ENCODE measurements at places on chromosomes 11 and 22.

DNA sequence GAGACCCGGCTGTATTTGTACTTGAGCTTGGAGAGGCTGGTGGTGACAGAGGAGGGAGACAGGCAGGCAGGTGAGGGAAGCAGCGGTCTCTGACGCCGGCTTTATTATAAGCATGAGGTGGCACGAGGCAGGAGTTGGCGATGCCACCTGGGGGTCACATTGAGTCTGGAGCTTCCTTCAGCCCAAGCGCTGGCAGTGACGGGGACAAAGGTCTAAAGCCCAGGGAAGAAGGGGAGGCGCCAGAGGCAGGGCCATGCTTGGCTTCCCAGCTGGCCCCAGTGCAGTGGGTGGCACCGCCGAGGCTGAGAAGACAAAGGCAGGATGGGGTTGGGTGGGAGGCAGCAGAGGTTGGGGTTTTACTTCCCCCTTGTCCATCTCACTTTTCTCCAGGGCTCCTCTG lies 4.5 kb downstream of the FXYD2 start:
- DNase-seq = no peak

GRCh38 chr11:94147433-94147845 lies 18.8 kb downstream of the PANX1 start:
- DNase-seq = no peak

- no peak for DNase-seq
Observed at GRCh38 chr11:74037309-74037708, 28.4 kb upstream of the UCP3 start.

- no peak for DNase-seq
Observed at GRCh38 chr11:117591316-117592039, 205.5 kb downstream of the DSCAML1 start.

GRCh38 chr11:128367573-128367972 lies 219.8 kb downstream of the ETS1 start:
- DNase-seq = no peak

GRCh38 chr11:65419460-65419771 lies 3.2 kb upstream of the NEAT1 start:
- no peak for DNase-seq

DNA sequence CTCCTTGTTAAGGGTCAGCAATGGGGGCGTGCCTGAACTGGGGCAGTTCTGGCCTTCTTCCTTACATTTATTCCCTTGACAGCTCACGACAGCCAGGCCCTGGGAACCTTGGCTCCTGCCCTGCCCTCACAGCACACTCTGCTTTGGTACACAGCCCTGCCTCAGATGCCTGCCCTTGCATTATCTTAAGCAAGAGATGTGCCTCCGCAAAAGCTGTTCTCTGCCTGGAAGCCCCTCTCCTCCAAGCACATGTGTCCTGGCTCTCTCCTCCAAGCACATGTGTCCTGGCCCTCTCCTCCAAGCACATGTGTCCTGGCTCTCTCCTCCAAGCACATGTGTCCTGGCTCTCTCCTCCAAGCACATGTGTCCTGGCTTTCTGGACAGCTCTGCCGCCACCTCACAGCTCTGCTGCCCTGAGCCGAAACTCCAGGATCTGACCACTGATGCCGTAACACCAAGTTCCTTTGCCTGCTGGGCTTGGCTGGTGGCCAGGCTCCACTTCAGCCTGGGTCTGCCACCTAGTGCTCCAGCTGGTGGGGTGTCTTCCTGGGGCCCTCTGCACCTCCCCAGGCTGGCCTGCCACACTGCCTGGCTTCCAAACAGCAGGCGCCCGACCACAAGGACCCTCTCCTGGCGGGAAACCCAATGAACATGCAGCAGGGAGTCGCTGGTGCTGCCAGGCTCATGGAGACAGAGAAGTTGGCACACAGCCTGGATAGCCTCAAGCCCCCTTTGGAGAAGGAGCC lies 53.0 kb downstream of the SCUBE1 start:
- DNase-seq = no peak

DNA sequence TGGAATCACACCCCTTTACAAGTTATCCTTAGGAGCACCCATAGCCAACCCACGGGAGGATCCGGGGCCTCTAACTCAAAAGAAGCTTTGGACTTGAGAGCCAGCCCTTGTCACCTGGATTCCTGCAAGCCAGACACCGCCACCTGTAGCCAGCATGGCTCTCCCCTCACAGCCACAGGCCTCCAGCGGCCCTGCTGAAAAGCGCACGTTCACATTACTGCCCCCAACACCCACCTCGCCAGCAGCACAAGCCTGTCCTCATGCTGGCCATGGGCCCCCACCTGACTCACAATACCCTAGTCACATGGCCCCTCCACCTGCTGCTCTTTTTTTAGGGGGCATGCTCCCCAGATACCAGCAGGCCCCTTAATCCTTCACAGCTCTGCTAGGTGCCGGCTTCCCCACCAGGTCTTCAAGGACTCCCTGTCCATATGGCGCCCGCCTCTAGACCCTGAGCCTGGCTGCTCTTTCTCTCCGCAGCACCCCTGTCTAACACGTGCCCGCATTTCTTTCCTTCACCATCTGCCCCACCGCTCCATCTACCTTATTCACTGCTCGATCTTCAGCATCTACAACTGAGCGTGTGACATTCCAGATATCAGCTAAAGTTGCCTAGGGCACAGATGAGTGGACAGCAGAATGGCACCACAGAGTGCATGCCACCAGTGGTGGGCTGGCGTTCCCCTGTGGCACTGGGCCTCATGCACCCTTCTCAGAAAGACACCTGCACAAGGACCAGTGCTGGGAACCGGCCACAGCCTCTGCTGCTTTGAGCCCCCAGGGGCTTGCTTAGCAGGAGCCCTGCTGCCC lies 6.6 kb downstream of the CARS1 start:
- no peak for DNase-seq

- no peak for DNase-seq
Observed at GRCh38 chr11:8247312-8247711, 16.4 kb downstream of the LMO1 start.

GRCh38 chr22:19218541-19219233 lies 40.2 kb upstream of the SLC25A1 start:
- DNase-seq = no peak

GRCh38 chr11:10304495-10305261 lies at the start of gene ADM:
Gene ADM (plus strand): TSS chr11:10305073. CDS start chr11:10305701, 628 bp downstream.
- no peak for DNase-seq

Data from activated T-cell treated with anti-CD3 and anti-CD28 coated beads for 4 hours (primary cell).